ENCODE measurements at places on chromosomes 12 and 14.

GRCh38 chr14:52275372-52275771 lies 7.9 kb downstream of the PTGDR start:
- DNase-seq = no peak

- DNase-seq = no peak
Observed at GRCh38 chr14:35504260-35504659, 29.7 kb upstream of the INSM2 start.

- no peak for DNase-seq
Observed at GRCh38 chr12:128830505-128830893, 6.7 kb upstream of the SLC15A4 start.

DNA sequence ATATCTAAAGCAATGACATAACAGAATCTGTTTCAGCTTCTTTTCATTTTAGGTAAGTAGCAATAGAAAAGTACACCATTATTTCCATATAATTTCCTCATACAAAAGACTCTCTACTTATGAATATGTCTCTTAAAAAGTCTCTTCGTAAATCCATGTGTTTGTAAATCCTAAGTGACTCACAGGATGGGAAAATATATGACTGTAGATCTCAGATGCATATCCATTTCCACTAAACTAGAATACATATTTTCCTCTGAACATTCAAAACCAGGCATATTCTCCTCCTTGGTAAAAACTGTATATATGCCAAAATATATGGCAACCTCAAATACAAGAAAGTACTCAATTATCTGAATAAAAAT lies 93.6 kb downstream of the TXNDC16 start:
- no peak for DNase-seq

GRCh38 chr12:107461222-107461975 lies 224.2 kb upstream of the PWP1 start:
- DNase-seq = no peak

GRCh38 chr14:54754623-54755386 lies 147.8 kb downstream of the GCH1 start:
- no peak for DNase-seq

DNA sequence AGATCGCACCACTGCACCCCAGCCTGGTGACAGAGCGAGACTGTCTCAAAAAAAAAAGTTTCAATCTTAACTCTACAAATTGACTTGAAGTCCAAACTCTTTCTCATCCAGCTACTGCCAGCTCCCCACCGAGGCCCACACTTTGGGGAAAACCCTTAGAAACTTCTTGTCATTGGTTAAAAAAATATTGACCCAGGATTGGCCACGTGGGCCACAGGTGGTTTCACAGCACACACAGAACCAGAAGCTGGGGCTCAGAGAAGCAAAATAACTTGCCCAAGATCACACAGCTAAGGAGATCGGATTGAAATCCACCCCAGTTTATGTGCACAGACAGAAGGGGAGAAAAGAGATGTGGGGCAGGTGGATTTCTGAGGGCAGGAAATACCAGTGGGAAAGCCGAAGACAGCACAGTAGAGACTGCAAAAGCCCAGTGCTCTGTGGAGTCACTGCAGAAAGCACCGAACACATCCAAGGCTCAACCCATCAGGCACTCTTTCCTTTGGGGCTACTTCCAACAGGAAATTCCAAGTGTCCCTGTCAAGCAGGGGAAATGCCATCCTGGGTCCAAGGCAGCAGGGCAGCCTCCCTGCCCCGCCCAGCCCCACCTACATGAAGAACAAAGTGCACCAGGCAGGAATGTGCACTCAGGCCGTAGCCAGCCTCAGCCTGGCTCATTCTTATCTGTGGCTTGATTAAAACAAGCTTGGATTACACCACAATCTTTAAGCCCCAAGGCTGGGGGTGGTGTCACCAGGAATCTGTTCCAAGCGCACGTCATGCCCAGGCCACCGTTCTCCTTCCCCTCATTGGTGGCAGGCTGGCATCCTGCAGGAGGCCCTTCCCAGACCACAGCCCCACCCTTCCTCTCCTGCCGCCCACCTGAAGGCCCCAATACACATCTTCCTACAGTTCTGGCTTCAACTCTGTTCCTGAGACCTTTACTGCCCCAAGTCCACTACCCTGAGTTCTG lies 72.5 kb downstream of the ITPK1 start:
- DNase-seq = no peak

- no peak for DNase-seq
Observed at GRCh38 chr14:28758885-28759652, 7.5 kb upstream of the FOXG1 start.

DNA sequence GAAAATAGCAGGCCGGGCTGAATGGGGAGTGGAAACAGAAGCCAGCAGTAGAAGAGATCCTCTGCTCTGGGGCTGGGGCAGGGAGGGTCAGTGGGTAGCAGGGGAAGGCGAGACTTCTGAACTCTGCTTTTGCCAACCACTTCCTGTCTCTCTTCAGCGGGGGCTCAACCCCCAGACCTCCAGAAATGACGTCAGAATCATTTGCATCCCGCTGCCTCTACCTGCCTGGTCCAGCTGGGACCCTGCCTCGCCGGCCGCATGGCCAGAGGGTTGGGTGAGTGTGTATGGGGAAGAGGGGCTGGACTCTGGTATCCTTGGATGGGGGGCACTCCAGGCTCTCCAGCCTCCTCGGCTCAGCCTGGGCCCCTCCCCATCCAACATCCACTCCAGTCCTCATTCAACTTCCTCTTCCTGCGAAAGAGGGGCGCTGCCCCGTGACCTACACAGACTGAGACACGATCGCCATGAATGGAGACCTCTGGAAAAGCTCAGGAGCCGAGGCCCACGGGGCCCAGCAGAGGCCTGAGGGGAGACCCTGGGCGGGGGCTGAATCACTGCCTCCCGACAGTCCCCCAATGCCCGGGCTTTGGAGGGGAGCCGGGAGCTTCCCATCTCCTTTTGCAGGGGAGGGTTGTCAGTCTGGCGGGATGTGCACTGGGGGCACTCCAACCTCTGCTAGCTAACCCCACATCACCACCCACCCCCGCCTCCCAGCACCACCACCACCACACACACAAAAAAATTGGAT lies 458 bp upstream of the HOXC4 start:
- DNase-seq = no peak

DNA sequence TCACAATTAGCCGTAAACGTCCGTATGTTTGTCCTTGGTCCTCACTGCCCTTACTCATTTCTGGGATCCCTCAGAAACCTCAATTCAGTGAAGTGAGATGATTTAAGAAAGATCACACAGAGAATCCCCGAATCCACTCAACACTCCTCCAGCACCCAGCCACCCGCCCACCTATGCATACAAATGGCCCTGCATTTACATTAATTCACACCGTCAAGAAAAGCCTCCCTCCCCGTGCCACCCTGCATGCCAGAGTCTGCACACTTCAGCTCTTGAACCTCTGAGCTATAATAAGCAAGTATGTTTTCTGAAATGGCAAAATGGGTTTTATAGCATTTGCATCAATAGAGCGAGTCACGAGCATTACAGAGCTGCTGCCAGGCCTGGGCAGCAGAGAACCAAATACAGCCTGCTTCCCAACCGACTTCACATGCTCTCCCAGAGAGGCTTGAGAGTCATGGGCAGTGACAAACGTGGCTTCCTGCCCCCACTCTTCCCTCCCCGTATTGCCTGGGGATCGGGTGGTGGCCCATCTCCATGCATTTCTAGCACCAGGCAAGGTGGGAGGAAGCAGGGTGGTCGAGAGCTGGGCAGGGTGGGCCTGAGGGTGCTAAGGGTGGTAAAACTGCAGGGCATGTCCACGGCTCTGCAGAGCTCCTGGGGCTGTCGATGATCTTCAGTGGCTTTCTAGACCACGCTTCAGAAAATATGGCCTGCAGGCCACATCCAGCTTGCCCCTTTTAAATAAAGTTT lies 177.6 kb downstream of the RIMBP2 start:
- no peak for DNase-seq

- no peak for DNase-seq
Observed at GRCh38 chr12:3035815-3036702, 41.1 kb upstream of the TSPAN9 start.

GRCh38 chr14:85564841-85565527 lies 35.0 kb downstream of the FLRT2 start:
- DNase-seq = no peak

DNA sequence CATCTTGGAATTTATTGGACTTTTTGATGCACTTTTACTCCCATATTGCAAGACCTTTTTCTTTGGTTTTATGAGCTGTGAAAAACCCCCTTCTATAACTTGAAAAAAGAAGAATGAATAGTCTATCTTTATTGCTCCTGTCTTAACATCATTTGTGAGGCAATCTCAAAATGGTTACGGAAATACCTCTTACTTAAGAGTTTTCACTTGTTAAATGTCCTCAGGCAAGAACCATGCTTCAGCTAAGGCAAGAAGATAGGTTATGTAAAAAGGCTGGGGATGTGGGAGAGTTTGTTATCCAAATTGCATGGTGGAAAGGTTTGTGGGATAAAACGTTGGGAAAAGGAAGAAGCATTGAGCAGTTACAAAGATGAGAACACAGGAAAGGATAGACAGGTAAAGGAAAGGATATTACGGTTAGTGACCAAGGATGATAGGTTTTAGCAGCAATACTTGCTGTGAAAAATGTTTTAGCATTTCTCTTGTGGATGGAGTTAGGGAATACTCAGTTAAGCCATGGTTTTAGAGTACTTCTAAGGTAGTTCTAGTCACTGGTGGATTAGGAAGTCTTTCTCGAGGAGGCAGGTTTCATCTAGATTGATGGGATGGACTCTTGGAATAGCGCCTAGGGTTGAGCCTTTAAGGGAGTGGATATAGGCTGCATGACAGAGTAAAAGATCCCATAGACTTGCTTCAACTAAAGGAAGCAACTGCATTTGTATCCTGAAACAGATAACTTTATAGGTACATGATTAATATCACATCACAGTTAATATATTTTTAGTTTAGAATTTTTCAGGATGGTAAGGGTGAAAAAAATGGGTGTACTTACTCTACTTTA lies 30.3 kb downstream of the MDM2 start:
- no peak for DNase-seq

Data from effector CD4-positive, alpha-beta T cell (primary cell).